ENCODE measurements at places on chromosomes 2 and 18.

DNA sequence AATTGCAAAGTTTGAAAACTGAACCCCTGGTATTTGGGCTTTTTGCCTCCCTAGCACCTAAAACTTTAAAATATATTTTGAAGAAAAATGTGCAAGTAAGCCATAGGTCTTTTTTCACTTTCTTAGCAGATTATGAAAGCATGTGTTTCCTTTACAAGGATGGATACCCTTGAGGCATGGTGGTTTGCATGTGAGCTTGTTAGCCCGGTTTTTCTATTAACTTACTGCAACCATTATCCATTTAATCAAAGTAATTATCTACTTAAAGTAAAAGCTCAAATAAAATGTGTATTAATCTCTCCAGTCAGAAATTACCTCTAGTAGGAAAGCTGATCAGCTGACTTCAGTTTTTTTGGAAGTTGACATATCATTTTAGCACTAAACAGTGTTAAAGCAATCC lies 140.6 kb downstream of the EML6 start:
- no peak for DNase-seq

- no peak for DNase-seq
Measured at GRCh38 chr2:133400411-133400810, 167.9 kb downstream of the NCKAP5 start.

GRCh38 chr2:201396595-201396994 lies 39.5 kb upstream of the FLACC1 start:
- peak; percentile 41 for DNase-seq

DNA sequence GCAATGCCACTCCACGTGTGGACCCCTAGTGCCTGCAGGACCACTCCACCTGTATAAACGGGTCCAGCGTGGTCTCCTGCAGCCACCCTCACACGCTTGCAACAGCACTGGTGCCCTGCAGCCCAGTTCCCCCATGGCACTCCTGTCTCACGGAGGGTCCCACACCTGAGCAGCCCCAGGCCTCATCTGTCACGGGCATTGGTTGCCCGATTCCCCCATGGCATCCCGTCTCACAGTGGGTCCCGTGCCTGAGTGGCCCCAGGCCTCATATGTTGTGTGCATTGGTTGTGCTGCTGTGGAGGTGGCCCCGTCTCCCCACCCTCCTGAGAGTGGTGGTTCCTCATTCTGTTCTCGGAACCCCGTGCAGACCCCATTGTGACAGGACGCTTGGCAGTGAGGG lies 43.4 kb downstream of the CTDP1 start:
- DNase-seq = no peak

DNA sequence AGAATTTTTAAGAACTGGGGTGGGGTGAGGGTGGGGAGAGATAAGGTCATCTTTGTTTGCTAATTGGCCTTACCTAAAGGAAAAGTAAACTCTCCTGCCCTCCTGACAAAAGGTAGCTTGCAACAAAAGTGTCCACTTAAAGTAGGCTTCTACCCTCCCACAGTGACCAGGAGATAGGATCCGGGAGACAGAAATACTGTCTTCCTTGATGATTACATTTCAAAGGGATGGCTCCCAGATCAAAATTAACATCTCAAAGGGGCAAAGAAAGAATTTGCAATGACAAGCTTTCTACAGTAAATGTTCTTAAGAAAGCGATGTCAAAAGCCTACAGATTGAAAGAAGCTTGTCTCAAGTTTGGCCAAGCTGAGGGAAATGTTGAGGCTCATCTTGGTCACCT lies 775.3 kb downstream of the CPS1 start:
- DNase-seq = no peak

DNA sequence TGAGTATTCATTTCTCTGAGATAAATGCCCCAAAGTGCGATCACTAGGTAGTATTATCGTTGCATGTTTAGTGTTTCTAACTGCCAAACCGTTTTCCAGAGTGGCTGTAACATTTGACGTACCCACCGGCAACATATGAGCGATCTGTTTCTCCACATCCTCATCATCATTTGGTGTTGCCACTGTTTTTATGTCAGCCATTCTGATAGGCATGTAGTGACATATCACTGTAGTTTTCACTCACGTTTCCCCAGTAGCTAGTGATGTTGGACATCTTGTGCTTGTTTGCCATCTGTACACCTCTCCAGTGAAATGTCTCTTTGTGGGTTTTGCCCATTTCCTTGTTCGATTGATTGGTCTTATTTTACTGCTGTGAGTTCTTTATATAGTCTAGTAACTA lies 63.8 kb downstream of the ACAA2 start:
- DNase-seq = no peak

DNA sequence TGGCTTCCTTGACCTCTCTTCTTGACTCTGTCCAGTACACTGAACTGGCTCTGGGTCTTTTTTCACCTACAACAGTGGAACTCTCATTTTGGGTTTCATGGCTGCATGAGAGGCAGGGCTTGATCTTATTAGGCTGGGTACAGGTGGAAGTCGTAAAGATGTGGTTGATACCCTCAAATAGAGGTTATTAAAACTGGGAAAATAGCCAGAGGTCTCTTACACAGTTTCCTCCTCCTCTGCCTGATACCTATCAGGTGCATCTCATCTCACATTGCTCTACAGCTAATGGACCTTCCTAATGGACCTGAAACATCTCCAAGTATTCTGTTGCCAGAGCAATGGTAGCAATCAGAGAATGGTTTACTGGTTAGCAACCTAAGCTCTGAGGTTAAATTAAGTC lies 231.8 kb downstream of the ETAA1 start:
- DNase-seq = no peak

DNA sequence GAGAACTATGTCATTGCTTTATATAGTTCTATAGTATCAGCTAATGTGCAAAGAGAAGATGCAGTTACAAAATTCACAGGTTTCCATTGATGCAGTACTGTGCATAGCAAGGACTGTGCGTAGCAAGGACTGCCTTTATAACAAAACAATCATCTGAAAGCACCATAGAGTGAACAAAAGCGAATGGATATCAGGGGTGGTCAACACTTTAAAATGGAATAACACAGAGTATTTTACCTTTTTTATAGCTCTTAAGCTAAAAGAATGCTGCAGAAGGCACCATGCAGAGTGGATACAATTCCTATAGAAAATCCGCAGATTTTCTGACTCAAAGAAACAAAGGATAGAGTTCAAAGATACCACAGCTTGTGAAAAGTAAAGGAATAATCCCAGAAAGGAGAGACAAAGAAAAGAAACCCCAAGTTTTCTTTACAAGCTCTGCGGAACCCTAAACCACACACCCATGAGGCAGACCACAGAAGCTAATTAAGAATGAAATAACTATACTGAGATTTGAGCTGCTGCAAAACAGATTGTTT lies 229.9 kb upstream of the DTNA start:
- DNase-seq = no peak
